ENCODE measurements at places on chromosomes 4 and X. TPM values are rescaled to one million over a fixed set of nuclear protein-coding genes. Genes with fewer than 3 reads are reported as not detected.

The SAGE1 gene
- total RNA-seq = not detected

The GYPB gene
- not detected for total RNA-seq

The TMEM164 gene
- total RNA-seq = 15.4 TPM

The PF4V1 gene
- total RNA-seq = not detected

The SSX2 gene
- 0.32 TPM for total RNA-seq

The ADH1B gene
- not detected for total RNA-seq

The HPGD gene
- total RNA-seq = 10.5 TPM

The SASH3 gene
- not detected for total RNA-seq

The STARD8 gene
- total RNA-seq = 2.4 TPM

The ZCCHC4 gene
- total RNA-seq = 13.4 TPM

The POU3F4 gene
- total RNA-seq = not detected

The PRSS12 gene
- not detected for total RNA-seq

The CXorf58 gene
- not detected for total RNA-seq

The PTCHD1 gene
- total RNA-seq = not detected

The CT45A2 gene
- total RNA-seq = not detected

The GJB1 gene
- total RNA-seq = not detected

The AADAT gene
- total RNA-seq = 8.0 TPM

The ARSJ gene
- 22.7 TPM for total RNA-seq

The SOD3 gene
- total RNA-seq = 112 TPM

The NUDT11 gene
- 10.9 TPM for total RNA-seq

The ALG13 gene
- 29.8 TPM for total RNA-seq

The STK32B gene
- 5.3 TPM for total RNA-seq

The PAGE5 gene
- not detected for total RNA-seq

The TMEM31 gene
- total RNA-seq = not detected

The ZDHHC15 gene
- not detected for total RNA-seq

The SSX3 gene
- not detected for total RNA-seq

The CPLX1 gene
- total RNA-seq = 0.20 TPM

The TLR10 gene
- not detected for total RNA-seq

The KLF8 gene
- total RNA-seq = 0.68 TPM

The MAGEB10 gene
- total RNA-seq = not detected

The TMEM271 gene
- total RNA-seq = not detected

The GPR119 gene
- not detected for total RNA-seq

The C4orf46 gene
- total RNA-seq = 7.7 TPM

The CTSO gene
- 17.0 TPM for total RNA-seq

The TSPAN7 gene
- not detected for total RNA-seq

The MAGED4B gene
- total RNA-seq = 12.9 TPM

The CITED1 gene
- not detected for total RNA-seq

The FGFR3 gene
- total RNA-seq = 8.6 TPM

The ADGRL3 gene
- not detected for total RNA-seq

The MTNR1A gene
- not detected for total RNA-seq

The CRLF2 gene
- total RNA-seq = not detected

The CLGN gene
- 14.0 TPM for total RNA-seq

The UGT2B11 gene
- total RNA-seq = not detected

The P2RY4 gene
- total RNA-seq = not detected

The PRKG2 gene
- total RNA-seq = not detected

The CDK16 gene
- 104 TPM for total RNA-seq

The CENPVL1 gene
- total RNA-seq = not detected

The ODAPH gene
- total RNA-seq = 0.17 TPM

The DCX gene
- total RNA-seq = not detected

The DUSP9 gene
- 9.9 TPM for total RNA-seq

The F11 gene
- not detected for total RNA-seq

The EVC2 gene
- total RNA-seq = not detected

The FAM47A gene
- total RNA-seq = not detected

The PITX2 gene
- total RNA-seq = 0.14 TPM

The RBMXL3 gene
- not detected for total RNA-seq

The MAGED4 gene
- 2.3 TPM for total RNA-seq

The MAGEB17 gene
- not detected for total RNA-seq

The SORBS2 gene
- 17.3 TPM for total RNA-seq

The ADH1A gene
- total RNA-seq = not detected

All from Caki2 (cell line).